Activated naive CD4-positive, alpha-beta T cell treated with anti-CD3 and anti-CD28 coated beads for 36 hours (primary cell): ENCODE measurements at places on chromosomes 4 and X.

DNA sequence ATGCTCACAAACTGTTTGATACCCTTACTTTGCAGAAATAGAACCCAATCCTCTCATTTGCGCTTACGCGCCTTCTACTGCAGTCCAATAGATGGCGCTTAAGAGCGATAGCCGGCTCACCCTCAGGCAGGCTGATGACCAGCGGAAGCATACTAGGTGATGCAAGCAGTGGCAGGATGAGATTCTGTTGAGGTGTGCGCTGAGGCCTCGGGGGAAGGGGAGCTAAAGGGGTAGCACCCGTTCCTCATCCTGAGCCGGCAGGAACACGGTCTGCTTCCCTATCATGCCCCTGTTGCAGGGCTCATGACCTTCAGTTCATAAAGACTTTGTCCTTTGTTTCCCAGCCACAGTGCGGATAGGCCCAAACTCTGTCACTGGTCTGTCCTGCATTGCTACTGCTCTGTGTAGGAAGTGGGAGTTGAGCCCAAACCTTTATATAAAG lies 628.9 kb downstream of the TLL1 start:
- peak; percentile 5 for DNase-seq

- no peak for DNase-seq
These were observed 867.1 kb upstream of the TENM3 start for GRCh38 chr4:181376058-181376457.

GRCh38 chr4:101857176-101857575 lies 66.6 kb downstream of the BANK1 start:
- DNase-seq: no peak

- DNase-seq: no peak
These were observed 1.9 kb downstream of the SLC10A3 start for GRCh38 chrX:154488336-154489075.

GRCh38 chrX:110212299-110212698 lies 105.6 kb downstream of the AMMECR1 start:
- DNase-seq: no peak

DNA sequence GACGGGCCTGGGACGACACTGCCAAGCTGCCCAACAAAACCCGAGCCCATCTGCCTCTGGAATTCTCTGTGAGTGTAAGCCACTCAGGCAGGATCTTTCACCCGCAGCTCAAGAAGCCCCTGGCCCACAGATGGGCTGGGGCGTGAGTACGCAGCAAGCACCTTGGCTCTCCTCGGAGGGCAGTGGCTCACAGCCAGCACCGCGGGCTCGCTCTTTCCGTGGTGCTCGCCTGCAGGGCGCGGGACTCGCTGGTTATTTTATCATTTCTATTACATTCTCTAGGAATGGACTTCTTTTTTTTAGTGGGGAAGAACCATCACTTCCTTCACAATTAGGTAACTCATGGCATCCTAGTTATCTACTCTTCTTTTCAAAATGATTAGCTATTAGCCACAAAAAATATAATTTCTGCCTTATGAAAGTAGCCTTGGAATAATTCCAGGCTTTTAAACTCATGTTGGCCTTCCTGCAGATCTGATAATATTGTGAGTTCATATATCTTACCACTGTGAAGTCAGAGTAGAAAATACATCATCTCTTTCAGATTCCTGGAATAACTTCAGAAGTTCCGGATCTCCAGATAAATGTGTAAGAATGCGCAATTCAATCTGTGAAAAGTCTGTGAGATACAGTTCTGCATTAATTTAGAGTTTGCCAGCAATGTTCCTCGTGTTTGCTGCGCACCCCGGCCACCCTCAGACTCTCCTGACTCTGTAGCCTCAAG lies 68.6 kb downstream of the NAT8L start:
- no peak for DNase-seq

- no peak for DNase-seq
These were observed 664.5 kb downstream of the RAPGEF2 start for GRCh38 chr4:159767406-159767805.

DNA sequence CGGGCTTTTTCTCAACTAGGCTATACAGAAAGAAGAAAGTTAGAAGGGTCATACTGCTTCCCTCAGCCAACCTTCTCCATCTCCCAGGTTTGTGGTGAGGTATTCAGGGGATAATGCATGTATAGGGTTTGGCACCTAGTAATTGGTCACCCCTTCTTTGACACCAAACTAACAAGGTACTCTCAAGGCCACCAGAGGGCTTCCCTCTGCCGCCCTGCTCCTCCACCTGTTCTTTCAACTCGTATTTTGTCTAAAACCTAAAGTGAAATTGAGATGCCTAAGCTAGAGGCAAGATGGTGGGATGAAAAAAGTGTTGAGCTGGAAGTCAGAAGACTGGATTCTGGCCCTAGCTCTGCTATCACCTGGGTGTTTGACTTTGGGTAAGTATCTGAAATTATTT lies 22.0 kb downstream of the CT47C1 start:
- DNase-seq: no peak
